ENCODE measurements at places on chromosomes 1 and 21. TPM values are rescaled to one million over a fixed set of nuclear protein-coding genes. Genes with fewer than 3 reads are reported as not detected.

The CDC20 gene
- total RNA-seq, result 81.9 TPM

The ALX3 gene
- not detected for total RNA-seq

The SYDE2 gene
- 5.2 TPM for total RNA-seq

The SPRR2B gene
- total RNA-seq, result not detected

The ANKRD34A gene
- total RNA-seq, result 1.6 TPM

The KIF17 gene
- 0.25 TPM for total RNA-seq

The ARHGEF2 gene
- total RNA-seq, result 318 TPM

The FAM151A gene
- total RNA-seq, result not detected

The NTNG1 gene
- total RNA-seq, result 0.27 TPM

The CHIA gene
- not detected for total RNA-seq

The PLPPR5 gene
- total RNA-seq, result not detected

Data from NCI-H460 (cell line).